ENCODE measurements at places on chromosomes 16 and 17. TPM values are rescaled to one million over a fixed set of nuclear protein-coding genes. Genes with fewer than 3 reads are reported as not detected.

The ARL16 gene
- 25.3 TPM for total RNA-seq

The CPHXL2 gene
- total RNA-seq, result not detected

The HASPIN gene
- total RNA-seq, result 7.4 TPM

The SMTNL2 gene
- not detected for total RNA-seq

The CSH2 gene
- not detected for total RNA-seq

The EFNB3 gene
- 0.16 TPM for total RNA-seq

The SYCE1L gene
- total RNA-seq, result 5.0 TPM

The ATP2A3 gene
- total RNA-seq, result 0.06 TPM

The NEK8 gene
- 2.3 TPM for total RNA-seq

The SCGB1C2 gene
- not detected for total RNA-seq

The GAS2L2 gene
- total RNA-seq, result not detected

The SLC2A4 gene
- total RNA-seq, result not detected

The KRTAP9-8 gene
- not detected for total RNA-seq

The RASD1 gene
- 10.0 TPM for total RNA-seq

The MRM1 gene
- total RNA-seq, result 3.2 TPM

The MT2A gene
- total RNA-seq, result 41.6 TPM

The GGA2 gene
- 37.1 TPM for total RNA-seq
